ENCODE measurements at places on chromosomes 5 and 9. TPM values are rescaled to one million over a fixed set of nuclear protein-coding genes. Genes with fewer than 3 reads are reported as not detected.

The BARHL1 gene
- not detected for total RNA-seq

GRCh38 chr9:89878003-89878411 is 273.2 kb downstream of the GADD45G start:
- no peak for DNase-seq

- no peak for DNase-seq
These were observed 337.3 kb downstream of the KDM4C start for GRCh38 chr9:7095058-7095457.

DNA sequence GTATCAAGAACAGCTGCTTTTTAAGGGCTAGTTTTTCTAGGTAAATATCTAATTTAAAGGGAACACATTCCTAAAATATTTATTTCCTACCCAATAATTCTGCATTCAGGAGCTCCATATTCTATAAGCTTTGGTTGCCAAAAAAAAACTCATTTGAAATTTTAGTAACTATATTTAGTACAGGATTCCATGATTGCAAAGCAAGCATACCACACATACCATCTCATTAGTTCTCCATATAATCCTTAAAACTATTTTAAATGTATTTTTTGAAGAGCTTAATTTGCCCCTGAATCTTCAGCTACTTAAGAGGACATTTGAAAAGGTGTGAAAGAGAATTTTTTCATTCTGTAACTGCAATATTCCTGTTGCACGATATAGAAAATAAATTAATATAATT is 877.0 kb downstream of the NR2F1-AS1 start:
- no peak for DNase-seq

The SHISAL2B gene
- not detected for total RNA-seq

The KIF4B gene
- not detected for total RNA-seq

The IGFBPL1 gene
- 24.2 TPM for total RNA-seq

DNA sequence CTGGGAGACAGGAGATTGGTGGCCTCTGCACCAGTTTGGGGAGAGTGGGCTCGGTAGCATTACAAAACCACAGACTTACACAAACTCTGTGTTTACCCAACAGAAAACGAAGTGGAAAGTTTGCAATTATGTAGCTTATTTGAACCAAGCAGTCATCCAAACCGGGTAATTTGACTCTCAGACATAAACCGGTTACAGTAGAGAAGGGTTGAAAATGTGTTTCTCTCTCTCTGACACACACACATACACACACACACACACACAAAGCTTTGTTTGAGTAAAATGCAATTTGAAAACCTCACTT is 97.1 kb upstream of the ZNF608 start:
- DNase-seq = no peak

DNA sequence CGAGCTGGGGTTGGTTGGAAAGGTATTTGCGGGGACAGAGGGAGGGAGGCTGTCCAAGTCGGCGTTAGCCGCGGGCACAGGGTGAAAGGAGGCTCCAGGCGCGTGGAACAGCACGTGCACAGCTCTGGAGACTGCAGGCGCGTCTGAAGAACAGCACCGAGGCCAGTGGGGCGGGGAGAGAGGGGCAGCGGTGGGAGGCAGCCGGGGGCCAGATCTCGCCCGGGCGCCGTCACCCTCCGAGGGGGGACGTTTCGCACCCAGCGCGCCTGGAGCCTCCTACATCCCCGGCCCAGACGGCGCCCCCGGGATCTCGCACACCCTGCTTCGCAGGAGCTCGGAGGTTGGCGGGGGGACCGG is 79.6 kb downstream of the NTNG2 start:
- DNase-seq = no peak
